Lower lobe of right lung (tissue), 2 donors: ENCODE measurements at places on chromosomes 1 and 21. TPM values are rescaled to one million over a fixed set of nuclear protein-coding genes. Genes with fewer than 3 reads are reported as not detected.

LCE1F gene
- total RNA-seq: not detected

GRCh38 chr1:152392909-152393308 lies 21.2 kb downstream of the CRNN start:
- no peak overlapping the region for H3K27ac ChIP-seq
- no peaks in the 10 kb centered on the region for H3K36me3 ChIP-seq
- H3K4me1 ChIP-seq: no peaks in the 10 kb centered on the region
- no peak for DNase-seq
- H3K4me3 ChIP-seq: no peak overlapping the region
- no peaks in the 10 kb centered on the region for H3K27me3 ChIP-seq

- H3K4me1 ChIP-seq: peaks cover 5% of the 10 kb centered on the region
- no peak overlapping the region for H3K27ac ChIP-seq
Observed at GRCh38 chr1:44571712-44572571, 102.3 kb downstream of the TMEM53 start.

SPRR5 gene
- total RNA-seq: not detected

GRCh38 chr1:73327998-73328397 lies 870.0 kb downstream of the LRRIQ3 start:
- no peak overlapping the region for H3K4me3 ChIP-seq
- no peak for DNase-seq
- no peaks in the 10 kb centered on the region for H3K36me3 ChIP-seq
- no peak overlapping the region for H3K27ac ChIP-seq

RPE65 gene
- total RNA-seq: not detected

LSM10 gene
- total RNA-seq: 44.5 TPM

DNA sequence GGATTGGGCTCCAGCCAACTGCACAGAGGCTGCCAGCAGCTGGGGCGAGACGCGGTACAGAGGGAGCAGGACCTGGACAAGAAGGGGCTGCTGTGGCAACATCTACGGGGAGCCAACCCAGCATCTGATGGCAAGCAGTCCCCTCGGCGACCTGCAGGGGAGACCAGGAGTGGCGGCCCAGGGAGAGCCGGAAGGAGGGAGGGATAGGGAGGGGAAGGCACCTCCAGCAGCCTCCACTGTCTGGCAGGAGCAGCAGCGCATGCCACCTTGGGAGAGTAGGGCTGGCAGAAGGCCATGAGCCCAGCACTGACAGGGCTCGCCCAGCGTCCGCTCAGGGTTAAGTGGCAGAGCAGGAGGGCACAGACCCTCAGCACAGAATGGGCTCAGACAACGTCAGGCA lies 17.3 kb downstream of the CHD5 start:
- no peak for DNase-seq
- H3K4me1 ChIP-seq: no peaks in the 10 kb centered on the region
- no peak overlapping the region for H3K4me3 ChIP-seq
- H3K27ac ChIP-seq: no peak overlapping the region
- H3K36me3 ChIP-seq: no peaks in the 10 kb centered on the region

- no peak for DNase-seq
- H3K27ac ChIP-seq: peak overlapping the region; percentile 24
- H3K27me3 ChIP-seq: no peaks in the 10 kb centered on the region
- no peak overlapping the region for H3K4me3 ChIP-seq
- peaks cover 73% of the 10 kb centered on the region for H3K4me1 ChIP-seq
Observed at GRCh38 chr1:180169640-180170195, 15.0 kb downstream of the QSOX1 start.

GRCh38 chr1:117883616-117884015 lies 45.8 kb downstream of the GDAP2 start:
- no peaks in the 10 kb centered on the region for H3K27me3 ChIP-seq
- H3K27ac ChIP-seq: no peak overlapping the region
- H3K4me3 ChIP-seq: no peak overlapping the region
- DNase-seq: no peak
- no peaks in the 10 kb centered on the region for H3K4me1 ChIP-seq

GRCh38 chr1:12229386-12229834 lies 420 bp upstream of the VPS13D start:
- H3K27ac ChIP-seq: no peak overlapping the region
- peaks cover 25% of the 10 kb centered on the region for H3K4me1 ChIP-seq
- no peaks in the 10 kb centered on the region for H3K27me3 ChIP-seq
- no peak for DNase-seq

PCBP3 gene
- 4.5 TPM for total RNA-seq

DNA sequence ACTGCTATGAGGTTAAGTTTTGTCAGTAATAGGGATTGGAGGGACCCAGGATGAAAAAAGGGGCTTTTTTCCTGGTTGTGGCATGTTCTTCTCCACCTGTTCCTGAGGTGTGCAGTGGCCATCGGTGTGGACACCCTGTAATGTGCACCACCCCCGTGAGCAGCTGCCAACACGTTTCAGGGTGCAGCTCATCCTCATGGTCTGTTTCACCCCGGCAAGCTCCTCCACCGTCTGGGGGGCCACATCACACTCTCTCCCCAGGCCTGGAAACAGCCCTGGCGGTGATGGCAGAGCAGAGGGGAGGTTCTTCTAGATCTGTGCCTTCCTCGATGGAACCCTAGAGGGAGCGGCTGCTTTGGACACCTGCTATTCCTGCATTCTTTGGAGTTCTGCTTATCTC lies 435.4 kb downstream of the MATN1 start:
- peaks cover 7% of the 10 kb centered on the region for H3K27me3 ChIP-seq
- no peak overlapping the region for H3K4me3 ChIP-seq
- DNase-seq: no peak
- no peaks in the 10 kb centered on the region for H3K36me3 ChIP-seq
- no peak overlapping the region for H3K27ac ChIP-seq

DNA sequence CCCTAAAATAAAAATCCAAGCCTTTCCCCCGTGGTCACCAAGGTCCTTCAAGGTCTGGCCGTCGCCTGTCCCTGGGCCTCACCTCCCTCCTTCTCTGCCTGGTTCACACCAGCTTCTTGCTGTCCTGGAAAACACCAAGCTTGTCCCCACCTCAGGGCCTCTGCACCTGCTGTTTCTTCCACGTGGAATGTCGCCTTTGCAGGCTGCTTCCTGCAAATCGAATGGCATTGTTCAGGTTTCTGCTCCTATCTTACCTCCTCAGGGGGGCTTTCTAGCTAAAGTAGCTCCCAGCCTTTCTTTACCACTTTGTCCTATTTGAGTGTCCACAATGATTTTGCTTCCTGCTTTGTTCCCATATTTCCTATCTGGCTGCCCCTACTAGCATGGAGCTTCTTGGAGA lies 3.3 kb upstream of the CASZ1 start:
- H3K4me3 ChIP-seq: no peak overlapping the region
- H3K4me1 ChIP-seq: peaks cover 9% of the 10 kb centered on the region
- H3K36me3 ChIP-seq: no peaks in the 10 kb centered on the region
- H3K27me3 ChIP-seq: peaks cover 13% of the 10 kb centered on the region
- DNase-seq: peak; percentile 9
- no peak overlapping the region for H3K27ac ChIP-seq

ERMAP gene
- total RNA-seq: 15.2 TPM

GRCh38 chr1:236576004-236576403 lies 28.3 kb downstream of the HEATR1 start:
- H3K4me3 ChIP-seq: no peak overlapping the region
- no peaks in the 10 kb centered on the region for H3K27me3 ChIP-seq
- peaks cover 97% of the 10 kb centered on the region for H3K36me3 ChIP-seq
- DNase-seq: no peak
- no peak overlapping the region for H3K27ac ChIP-seq
- H3K4me1 ChIP-seq: no peaks in the 10 kb centered on the region

- H3K4me3 ChIP-seq: no peak overlapping the region
- DNase-seq: no peak
- H3K4me1 ChIP-seq: peaks cover 12% of the 10 kb centered on the region
- no peaks in the 10 kb centered on the region for H3K27me3 ChIP-seq
- H3K36me3 ChIP-seq: no peaks in the 10 kb centered on the region
Observed at GRCh38 chr1:153560771-153561465, 4.7 kb downstream of the S100A2 start.

HES4 gene
- 21.4 TPM for total RNA-seq

DNA sequence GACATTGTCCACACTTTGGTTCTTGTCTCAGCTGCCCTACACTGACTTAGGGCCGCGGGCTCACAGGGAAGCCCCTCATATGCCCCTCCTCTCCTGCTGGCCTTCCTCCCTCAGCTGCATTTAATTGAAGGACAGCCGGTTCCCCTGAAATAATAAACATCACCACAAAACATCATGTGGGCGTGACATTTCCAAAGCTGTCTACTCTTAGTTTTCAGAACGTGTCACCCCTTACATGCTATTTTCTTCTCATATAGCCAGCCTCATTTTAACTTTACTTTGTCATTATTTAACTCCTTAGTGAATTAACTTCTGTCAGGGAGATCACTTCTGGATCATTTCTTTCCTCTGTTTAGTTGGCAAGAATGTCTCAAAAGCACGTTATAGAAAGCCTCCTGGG lies 103.2 kb downstream of the COLGALT2 start:
- H3K27ac ChIP-seq: no peak overlapping the region
- no peak for DNase-seq
- no peak overlapping the region for H3K4me3 ChIP-seq
- peaks cover 18% of the 10 kb centered on the region for H3K36me3 ChIP-seq
- H3K4me1 ChIP-seq: peaks cover 11% of the 10 kb centered on the region

DNA sequence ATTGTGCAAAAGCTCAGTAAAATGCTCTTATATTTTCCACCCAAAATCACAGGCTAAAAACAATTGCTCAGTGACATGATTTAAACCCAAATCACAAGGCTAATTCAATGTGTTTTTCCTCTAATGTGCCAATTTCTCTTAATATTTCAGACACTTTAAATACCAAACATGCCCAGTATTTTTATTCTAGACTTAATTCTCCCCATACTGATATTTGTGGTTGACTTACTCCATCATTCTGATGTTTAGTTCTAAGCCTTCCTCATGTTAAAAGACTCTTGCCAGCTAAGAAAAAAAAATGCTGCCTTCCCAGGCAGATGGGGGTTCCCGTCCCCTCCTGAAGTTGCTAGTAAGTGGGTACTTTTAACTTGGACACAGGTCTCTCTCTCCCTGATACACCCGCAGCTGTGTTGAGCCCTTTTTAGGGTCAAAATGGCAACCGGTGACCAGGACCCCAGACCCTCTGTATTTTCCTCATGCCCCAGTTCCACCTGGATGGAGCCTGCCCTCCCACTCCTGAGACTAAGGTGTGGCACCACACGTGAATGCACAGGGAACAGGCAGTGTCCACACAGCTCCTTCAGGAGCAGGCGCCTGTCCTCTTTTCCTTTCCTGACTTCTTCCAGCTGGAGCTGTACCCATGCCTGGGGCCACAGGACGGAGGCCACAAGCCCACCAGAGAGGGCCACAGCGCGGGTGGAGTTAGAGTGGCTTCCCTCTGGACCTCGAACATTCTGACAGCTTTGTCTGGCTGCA lies 118.9 kb downstream of the RIPK4 start:
- H3K36me3 ChIP-seq: no peaks in the 10 kb centered on the region
- no peak overlapping the region for H3K27ac ChIP-seq

HCRTR1 gene
- total RNA-seq: not detected

GRCh38 chr1:23558140-23558871 lies 995 bp downstream of the ID3 start:
- H3K4me1 ChIP-seq: peaks cover 74% of the 10 kb centered on the region
- DNase-seq: peak; percentile 81
- no peaks in the 10 kb centered on the region for H3K27me3 ChIP-seq
- peaks cover 10% of the 10 kb centered on the region for H3K36me3 ChIP-seq
- peak overlapping the region; percentile 96 for H3K27ac ChIP-seq

ZDHHC18 gene
- 29.1 TPM for total RNA-seq

DNA sequence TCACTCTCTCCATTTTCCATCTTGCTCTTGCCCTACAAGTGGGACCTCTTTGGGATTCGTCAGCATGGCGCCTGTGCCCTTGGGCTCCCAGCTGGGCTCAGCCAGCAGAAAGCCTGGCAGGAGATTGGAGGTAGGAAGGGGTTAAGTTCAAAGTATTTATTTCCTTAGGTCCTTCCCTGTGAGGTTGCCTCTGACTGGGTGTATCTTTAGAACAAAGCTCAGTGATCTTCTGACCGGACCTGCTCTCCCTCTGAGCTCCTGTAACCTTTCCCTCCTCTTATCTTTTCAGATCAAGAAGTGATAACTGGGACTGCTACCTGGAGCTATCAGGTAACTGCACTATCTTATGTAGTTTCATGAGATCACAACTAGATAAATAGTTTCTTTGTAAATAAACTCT lies 75.8 kb upstream of the ABCD3 start:
- no peak for DNase-seq
- H3K27ac ChIP-seq: no peak overlapping the region
- no peak overlapping the region for H3K4me3 ChIP-seq
- no peaks in the 10 kb centered on the region for H3K4me1 ChIP-seq
- H3K36me3 ChIP-seq: no peaks in the 10 kb centered on the region
- no peaks in the 10 kb centered on the region for H3K27me3 ChIP-seq

GRCh38 chr1:225762002-225762441 lies 15.6 kb upstream of the SRP9 start:
- no peak overlapping the region for H3K4me3 ChIP-seq
- no peaks in the 10 kb centered on the region for H3K36me3 ChIP-seq
- DNase-seq: no peak
- no peaks in the 10 kb centered on the region for H3K27me3 ChIP-seq
- H3K27ac ChIP-seq: no peak overlapping the region
- peaks cover 32% of the 10 kb centered on the region for H3K4me1 ChIP-seq

LDLRAD1 gene
- 13.7 TPM for total RNA-seq

DNA sequence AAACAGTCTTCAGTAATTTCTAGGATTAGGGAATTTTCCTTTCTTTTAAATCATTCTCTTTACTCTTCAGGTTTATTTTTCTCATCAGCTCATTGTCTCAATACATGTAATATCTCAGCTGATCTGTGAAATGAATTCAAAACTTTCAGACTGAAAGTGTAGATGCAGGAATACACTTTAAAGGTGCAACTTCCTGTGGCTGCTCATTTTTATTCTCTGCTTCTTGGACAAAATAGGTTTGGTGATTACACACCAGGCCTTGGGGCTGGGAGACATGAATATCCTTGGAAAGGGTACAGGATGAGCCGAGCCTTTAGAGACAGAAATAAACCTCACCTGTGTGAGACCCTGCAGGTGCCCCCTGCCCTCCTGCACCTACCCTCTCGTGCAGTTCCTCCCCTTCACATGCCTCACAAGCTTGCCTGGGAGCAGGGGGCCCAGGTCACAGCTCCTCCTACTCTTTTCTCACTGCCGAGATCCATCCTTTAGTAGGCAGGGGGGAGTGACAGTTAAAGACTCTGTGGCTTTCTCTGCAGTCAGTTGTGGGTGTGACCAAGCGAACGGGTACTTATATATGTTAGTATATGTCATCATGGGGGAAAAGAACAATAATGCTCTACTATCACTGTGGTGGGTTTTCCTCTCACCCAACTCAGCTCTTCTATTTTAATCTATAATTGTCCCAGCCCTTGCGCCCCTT lies 23.6 kb downstream of the XCL2 start:
- H3K27me3 ChIP-seq: no peaks in the 10 kb centered on the region
- H3K4me1 ChIP-seq: peaks cover 7% of the 10 kb centered on the region
- no peaks in the 10 kb centered on the region for H3K36me3 ChIP-seq
- no peak for DNase-seq
- H3K4me3 ChIP-seq: no peak overlapping the region

- no peak for DNase-seq
- no peaks in the 10 kb centered on the region for H3K36me3 ChIP-seq
- no peaks in the 10 kb centered on the region for H3K27me3 ChIP-seq
- no peak overlapping the region for H3K4me3 ChIP-seq
- H3K4me1 ChIP-seq: peaks cover 6% of the 10 kb centered on the region
- H3K27ac ChIP-seq: no peak overlapping the region
Observed at GRCh38 chr1:85502625-85503083, 37.7 kb upstream of the DDAH1 start.
